ENCODE measurements at places on chromosomes 3 and 15.

DNA sequence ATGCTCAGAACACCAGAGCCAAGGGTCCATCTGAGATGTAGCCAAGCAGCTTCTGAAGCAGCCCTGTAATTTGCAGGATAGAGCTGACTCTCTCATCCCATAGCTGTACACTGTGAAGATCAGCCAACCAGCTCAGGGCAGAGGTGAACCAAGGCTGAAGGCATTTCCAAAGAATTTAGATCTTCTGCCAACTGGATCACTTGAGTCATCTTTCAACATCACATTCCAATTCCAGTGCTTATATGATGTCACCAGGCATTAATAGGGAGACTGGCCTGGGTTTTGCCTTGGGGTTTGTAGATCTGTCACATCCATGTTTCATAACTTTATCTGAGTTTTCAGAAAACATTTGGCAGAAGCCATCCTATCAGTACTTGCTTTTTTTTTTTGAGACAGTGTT, 98.2 kb downstream of the NR2F2 start:
- DNase-seq, result no peak

- no peak for DNase-seq
Measured at GRCh38 chr15:101135532-101136166, 116.2 kb downstream of the CHSY1 start.

DNA sequence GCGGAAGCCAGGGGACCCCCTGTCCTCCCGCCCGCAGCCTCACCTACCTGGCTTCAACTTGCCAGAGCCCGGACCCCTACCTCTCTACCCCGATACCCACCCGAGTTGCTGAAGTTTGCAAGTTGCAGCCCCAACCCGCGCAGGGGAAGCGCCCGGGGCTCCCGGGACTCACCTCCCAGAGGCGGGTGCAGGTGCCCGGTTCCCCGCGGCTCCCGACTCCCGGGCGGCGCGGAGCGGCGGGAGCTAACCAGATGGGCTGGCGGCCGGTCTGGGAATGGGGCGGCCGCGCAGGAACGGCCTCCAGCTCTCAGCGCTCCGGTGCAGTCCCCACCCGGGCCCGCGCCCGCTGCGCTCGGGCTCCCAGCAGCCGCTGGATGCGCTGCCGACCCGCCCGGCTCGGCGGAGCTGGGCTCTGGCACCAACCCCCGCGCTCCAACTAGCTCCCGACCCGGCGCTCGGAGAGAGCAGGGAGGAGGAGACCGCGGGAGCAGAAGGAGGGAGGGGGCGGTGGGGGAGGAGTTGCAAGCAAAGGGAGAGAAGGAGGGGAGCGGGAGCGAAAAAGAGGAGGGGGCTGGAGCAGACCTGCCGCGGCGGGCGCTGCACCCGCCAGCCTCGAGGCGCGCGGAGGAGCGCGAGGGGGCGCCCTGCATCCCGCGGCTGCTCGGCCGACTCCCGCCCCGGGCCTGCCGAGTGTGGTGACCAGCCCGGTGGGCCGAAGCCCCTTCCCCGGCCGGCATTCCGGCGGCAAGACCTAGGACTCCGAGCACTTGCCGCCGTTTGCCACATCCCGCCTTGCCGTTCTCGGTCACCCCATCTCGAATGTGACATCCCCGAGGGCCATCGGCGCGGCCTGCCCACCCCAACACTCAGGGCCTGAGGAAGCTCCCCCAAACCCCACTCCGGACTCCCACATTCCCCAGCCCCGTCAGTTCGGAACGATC, at the start of gene SEMA5B:
Gene SEMA5B, minus strand, starts transcription at position 472 of the 941 bp plus-strand sequence. CDS start 66,500 bp downstream, outside the sequence.
- DNase-seq, result peak; percentile 83

DNA sequence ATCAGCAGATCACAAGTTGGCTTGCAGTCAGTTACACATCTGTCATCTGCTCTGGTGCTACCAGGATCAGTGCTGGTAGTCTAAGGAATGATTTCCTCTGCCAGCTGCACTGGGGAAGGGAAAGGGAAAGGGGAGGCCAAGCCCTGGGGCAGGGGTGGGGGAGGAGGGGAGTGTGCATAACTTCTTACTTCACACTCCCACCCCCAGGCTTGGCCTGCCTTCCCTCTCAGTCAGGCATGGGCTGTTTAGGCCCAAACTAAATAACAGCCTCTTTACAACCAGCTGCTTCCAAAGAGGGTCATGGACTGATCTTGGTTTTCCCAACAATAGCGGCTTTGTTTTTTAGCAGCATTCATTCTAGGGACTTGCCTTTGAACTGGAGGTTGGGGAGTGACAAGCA, 86.1 kb upstream of the PSMD6 start:
- no peak for DNase-seq

GRCh38 chr3:481680-482079, 285.1 kb downstream of the CHL1 start:
- no peak for DNase-seq

DNA sequence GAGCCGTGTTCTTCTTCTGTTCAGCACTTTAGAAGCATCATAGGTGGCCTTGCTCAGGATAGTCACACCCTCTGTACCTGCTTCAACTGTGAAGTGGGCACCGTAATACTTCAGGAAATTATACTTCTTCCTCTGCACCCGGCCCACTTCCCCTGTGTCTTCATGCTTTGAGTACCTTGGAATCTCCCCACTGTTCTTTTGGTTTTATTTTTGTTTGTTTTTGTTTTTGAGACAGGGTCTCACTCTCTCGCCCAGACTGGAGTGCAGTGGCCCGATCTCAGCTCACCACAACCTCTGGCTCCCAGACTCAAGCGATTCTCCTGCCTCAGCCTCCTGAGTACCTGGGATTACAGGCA, 1.7 kb downstream of the P2RY14 start:
- DNase-seq, result no peak

GRCh38 chr15:84876269-84876668, 8.2 kb upstream of the SLC28A1 start:
- DNase-seq, result no peak

Measured in WTC11 (cell line).